Stimulated activated CD8-positive, alpha-beta memory T cell treated with anti-CD3 and anti-CD28 coated beads, Interleukin-4, amount 100 ng/mL, for 4 hours (primary cell): ENCODE measurements at places on chromosomes 4 and X.

GRCh38 chr4:121392426-121393086 lies 11.7 kb upstream of the QRFPR start:
- DNase-seq: no peak

DNA sequence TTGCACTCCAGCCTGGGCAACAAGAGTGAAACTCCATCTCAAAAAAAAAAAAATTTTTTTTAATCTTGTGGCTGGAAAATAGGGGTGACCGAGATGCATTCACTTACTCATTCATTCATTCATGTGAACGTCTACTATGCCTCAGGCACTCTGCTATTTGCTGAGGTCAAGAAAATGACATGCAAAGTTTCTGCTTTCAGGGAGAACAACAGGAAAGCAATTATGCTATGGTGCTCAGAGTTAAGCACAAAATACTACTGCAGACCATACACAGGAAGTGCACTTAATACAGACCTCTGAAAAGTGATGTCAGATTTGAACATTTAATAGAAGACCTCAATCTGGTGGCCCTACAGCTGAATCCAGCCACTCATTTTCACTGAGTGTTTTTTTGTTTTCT lies 59.6 kb upstream of the DUSP21 start:
- no peak for DNase-seq

GRCh38 chr4:41172786-41173185 lies 41.6 kb downstream of the APBB2 start:
- no peak for DNase-seq

DNA sequence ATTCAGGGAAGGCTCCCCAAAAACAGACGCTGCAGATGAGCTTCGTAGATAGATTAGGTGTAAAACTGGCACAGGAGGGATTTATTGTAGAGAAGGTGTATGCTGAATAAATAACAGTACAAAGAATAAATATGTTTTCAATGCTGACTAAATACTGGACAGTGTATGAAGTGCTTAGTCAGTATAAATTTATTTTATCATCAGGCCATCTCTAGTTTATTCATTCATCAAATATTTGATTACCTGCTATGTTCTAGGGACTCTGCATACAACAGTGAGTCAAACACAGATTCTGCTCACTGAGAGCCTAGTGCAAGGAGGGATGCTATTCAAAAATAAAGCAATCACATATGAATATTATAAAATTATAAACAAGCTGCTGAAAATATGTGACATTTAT lies 63.6 kb upstream of the TSPAN5 start:
- DNase-seq: no peak

DNA sequence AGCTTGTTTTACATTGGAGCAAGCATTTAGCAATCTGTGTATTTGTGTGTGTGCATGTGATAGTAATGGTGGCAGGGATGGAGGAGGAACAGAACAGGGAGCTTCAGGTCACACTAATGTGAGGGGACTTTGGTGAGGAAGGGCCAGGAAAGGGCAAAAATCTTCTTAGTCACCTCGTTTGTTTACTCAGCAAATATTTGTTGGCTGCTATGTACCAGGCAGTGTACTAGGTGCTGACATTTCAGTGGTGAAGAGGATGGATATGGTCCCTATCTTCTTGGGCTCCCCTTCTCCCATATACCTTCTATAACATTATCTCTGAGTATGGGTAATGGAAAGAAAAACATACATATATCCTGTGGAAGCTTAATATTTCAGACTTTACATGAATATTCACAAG lies 48.5 kb upstream of the HDAC8 start:
- DNase-seq: no peak

- no peak for DNase-seq
Observed at GRCh38 chrX:57178605-57179004, 41.4 kb upstream of the SPIN2A start.

- DNase-seq: no peak
Observed at GRCh38 chr4:151690164-151690870, 70.5 kb downstream of the GATB start.

DNA sequence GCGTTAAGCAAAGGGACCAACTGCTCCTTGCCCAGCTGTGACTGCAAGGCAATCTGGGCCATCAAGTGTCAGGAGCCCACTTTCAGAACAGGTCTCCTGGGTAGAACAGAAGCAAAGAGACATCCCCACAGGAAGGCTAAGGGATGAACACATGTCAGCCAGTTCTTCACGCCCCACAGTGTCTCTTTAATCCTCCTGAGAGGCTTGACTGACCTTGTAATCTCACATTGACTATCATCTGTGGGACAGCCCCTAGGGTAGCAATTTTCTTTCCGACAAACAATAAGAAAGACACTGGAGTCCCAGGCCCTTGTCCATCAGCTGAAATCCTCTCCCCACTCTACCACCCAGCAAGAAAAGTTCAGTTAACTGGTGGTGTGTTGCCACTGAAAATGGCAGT lies 1.0 kb downstream of the CHRDL1 start:
- no peak for DNase-seq
